Activated CD4-positive, alpha-beta T cell treated with anti-CD3 and anti-CD28 coated beads for 36 hours (primary cell): ENCODE measurements at places on chromosomes 7 and 10. TPM values are rescaled to one million over a fixed set of nuclear protein-coding genes. Genes with fewer than 3 reads are reported as not detected.

Gene PRKAR2B
- total RNA-seq = 0.93 TPM

Gene PON3
- not detected for total RNA-seq

Gene RADIL
- total RNA-seq = 0.69 TPM

Gene ELFN1
- 0.09 TPM for total RNA-seq

Gene MORN4
- total RNA-seq = 5.3 TPM

Gene MYH16
- total RNA-seq = not detected

DNA sequence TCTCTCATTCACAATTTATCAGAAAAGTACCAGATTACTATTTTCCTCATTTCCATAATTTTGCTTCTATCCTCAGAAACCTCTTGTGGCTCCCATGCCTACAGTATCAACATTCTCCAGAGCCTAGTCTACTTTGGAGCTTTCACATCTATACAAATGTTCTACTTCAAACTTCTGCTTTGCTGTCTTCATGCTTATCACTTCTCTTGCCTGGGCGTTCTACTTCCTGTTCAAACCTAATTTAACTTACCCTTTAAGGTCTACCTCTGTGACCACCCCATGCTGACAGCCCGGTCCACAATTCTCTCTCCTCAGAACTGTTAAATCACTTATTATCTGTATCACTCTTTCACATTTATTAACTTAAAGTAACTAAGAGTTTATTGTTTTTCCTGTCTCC is 6.1 kb upstream of the PTPN12 start:
- no peak overlapping the region for H3K4me3 ChIP-seq
- peaks cover 7% of the 10 kb centered on the region for H3K4me1 ChIP-seq
- H3K27me3 ChIP-seq = no peaks in the 10 kb centered on the region

DNA sequence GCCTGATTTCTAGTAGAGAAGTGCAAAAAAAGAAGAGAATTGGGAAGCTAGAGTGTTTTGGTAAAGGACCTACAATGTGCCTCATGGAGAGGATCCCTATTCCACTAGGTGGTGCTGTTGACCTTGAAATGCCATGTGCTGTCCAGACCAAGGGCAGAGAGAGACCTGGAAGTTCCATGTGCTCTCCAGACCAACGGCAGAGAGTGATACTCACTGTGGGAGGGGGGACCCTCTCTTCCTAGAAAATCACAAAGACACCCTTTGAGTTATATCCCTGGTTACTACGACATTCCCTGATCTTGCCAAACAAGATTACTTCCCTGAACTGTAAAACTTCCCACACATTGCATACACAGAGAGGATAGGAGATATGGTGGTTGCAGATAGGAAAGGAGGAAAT is 212.7 kb upstream of the ZNF804B start:
- DNase-seq = peak; percentile 45
- no peaks in the 10 kb centered on the region for H3K4me1 ChIP-seq
- H3K36me3 ChIP-seq = no peaks in the 10 kb centered on the region
- no peaks in the 10 kb centered on the region for H3K27me3 ChIP-seq

- H3K36me3 ChIP-seq = peaks cover 48% of the 10 kb centered on the region
- no peak for DNase-seq
- no peak overlapping the region for H3K4me3 ChIP-seq
- H3K4me1 ChIP-seq = peaks cover 9% of the 10 kb centered on the region
These were observed 27.3 kb downstream of the SEC23IP start for GRCh38 chr10:119919826-119920225.

DNA sequence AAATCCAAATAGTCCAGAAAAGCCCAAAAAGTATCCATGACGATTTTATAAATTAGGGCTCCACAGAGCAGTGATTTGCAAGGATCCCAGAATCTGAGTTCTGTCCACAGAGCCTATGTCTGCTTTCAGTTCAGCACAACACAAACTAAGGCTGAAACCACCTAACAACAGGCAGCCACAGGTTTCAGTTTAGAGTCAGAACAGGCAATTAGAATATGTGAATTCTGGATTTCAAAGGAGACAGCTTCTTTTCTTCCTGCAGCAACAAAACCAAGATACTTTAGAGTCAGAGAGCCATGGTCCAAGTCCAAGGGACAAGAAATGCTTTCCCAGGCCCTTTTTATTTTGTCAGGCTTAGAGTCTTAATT is 23.6 kb downstream of the IFIT3 start:
- H3K27ac ChIP-seq = no peak overlapping the region
- peaks cover 15% of the 10 kb centered on the region for H3K27me3 ChIP-seq
- H3K4me1 ChIP-seq = peaks cover 28% of the 10 kb centered on the region
- peak; percentile 43 for DNase-seq
- peaks cover 2% of the 10 kb centered on the region for H3K36me3 ChIP-seq
- H3K4me3 ChIP-seq = no peak overlapping the region
